ENCODE measurements at places on chromosomes 4 and X.

DNA sequence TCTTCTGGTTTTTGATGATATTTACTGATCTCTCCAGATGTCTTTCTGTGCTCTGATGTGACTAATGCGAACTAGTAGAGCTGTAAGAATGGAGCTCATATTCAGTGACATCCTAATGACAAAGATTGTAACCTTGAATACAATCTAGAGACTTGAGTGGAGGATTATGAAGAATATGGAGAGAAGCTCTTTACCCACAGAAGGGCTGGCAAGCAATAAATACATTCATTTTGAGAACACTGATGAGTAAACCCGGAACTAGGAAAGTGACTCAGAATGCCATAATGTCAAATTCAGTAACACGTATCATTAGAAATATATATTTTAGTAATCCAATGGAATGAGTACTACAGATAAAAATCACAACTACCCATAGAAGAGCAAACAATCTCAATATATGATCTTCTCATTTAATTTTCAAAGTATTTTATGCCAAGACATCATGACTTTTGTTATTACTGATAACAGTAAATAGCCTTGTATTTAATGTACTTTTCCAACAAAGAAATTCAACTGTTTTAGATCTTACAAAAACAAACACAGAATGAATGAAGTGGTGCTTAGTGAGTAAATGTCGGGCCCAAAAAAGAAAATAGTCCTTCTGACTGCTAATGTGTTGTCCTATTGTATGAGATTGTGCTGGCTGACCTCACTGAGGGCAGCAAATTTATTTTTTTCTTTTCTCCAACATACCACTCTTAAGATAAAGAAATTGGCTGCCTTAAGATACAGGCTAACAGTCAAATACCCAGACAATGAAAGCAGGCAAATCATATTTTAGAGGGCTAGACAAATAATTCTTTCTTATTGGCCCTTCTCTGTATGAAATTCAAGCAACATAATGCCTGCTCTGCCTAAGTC, 49.2 kb upstream of the HDAC8 start:
- DNase-seq: no peak

DNA sequence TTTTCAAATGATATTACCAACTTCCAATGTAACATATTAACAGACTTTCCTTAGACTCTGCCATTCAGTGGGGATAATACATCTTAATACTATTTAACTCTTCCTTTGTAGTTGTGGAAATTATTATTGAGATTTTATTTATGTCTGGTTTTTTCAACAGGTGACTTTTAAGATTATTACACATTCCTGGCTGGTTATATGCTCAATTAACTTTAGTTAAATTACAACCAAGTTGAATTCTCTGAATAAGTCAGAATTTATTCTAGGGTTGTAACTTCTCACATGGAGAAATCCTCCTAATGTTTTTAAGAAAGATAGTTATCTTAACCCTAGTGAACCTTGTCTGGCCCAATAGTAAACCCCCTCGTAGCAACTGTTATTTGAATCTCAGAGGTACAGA, 107.3 kb downstream of the SLC10A6 start:
- DNase-seq: no peak

- no peak for DNase-seq
Measured at GRCh38 chrX:149830192-149830873, 48.6 kb downstream of the MAGEA9 start.

DNA sequence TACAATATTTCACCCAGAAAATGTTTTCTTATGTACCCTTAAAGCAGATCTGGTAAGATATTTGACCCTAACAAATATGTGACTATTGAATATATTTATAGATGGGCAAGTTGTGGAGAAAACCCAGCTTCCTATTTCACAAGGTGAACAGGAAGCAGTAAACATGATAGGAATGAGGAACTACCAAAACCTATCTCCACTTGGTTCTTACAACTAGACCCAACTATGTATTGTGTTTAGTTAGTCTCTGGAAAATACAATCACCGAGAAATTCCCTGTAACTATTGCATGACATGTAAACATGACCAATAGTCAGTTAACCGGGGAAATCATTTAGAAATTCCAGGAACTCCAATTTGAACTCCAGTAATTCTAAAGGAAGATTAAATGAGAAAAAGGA, 8.4 kb upstream of the RXFP1 start:
- no peak for DNase-seq

DNA sequence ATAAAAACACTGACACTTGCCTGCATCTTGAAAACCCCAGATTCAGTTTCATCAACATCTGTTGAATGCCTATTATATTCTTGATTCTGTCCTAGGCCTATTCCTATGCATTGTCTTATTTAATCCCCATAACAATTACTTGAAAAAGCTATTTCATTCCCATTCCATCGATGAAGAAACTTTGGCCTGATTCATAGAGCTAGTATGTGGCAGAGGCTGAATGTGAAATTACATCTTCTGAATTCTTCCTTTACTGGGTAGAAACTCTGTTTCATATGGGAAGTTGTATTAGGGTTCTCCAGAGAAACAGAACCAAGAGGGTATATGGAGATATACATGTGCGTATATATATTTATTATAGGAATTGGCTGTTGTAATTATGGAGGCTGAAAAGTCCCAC, 35.0 kb upstream of the SLC4A4 start:
- DNase-seq: no peak

DNA sequence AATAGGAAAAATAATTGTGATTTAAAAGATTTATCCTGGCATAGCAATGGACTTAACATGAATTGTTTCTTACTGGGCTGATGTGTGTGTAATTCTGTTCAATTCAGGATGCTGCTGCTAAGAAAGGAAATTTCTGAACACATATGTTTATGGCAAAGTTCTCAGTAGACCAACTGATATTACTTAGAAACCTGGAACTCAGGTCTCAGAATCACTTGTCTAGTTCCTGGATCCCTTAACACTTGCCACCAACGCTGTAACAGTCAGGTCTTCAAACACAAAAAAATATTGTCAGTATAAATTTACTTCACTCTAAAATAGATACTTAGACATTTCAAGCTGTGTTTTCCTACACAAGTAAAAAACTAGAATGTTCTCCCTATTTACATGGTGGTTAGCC, 5.5 kb downstream of the CASP3 start:
- no peak for DNase-seq

GRCh38 chr4:113232194-113232593, 182.7 kb downstream of the ANK2 start:
- no peak for DNase-seq

GRCh38 chr4:140122891-140123290, 31.1 kb downstream of the MAML3 start:
- no peak for DNase-seq

DNA sequence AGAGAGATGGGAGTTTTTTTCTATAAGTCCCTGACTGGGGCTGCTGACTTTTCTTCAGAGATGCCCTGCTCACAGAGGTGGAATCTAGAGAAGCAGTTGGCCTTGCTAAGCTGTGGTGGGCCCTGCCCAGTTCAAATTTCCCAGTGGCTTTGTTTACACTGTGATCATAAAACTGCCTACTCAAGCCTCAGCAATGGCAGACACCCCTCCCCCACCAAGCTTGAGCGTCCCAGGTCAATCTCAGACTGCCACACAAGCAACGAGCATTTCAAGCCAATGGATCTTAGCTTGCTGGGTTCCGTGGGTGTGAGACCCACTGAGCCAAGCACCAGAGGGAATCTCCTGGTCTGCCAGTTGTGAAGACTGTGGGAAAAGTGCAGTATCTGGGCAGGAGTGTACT, 199.8 kb upstream of the WDFY3 start:
- DNase-seq: no peak

DNA sequence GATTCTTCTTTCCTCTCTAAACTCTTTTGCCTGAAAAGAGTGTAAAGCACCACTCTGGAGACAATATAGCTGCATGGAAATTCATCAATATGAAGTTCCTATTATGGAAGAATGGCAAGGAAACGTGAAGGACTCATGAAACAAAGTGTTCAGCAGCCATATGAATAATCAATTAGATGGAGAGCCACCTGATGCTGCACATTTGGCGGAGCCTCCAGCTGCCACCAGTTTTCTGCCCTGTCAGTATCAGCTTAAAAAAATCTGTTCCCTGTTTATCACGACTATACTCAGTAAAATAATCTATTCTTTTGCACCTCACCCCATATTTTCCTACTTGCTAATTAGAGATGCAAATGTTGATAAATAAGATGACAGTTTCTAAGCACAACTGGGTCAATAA, 276.0 kb downstream of the UNC5C start:
- no peak for DNase-seq

GRCh38 chr4:109332926-109333464, 30.5 kb upstream of the COL25A1 start:
- peak; percentile 22 for DNase-seq

DNA sequence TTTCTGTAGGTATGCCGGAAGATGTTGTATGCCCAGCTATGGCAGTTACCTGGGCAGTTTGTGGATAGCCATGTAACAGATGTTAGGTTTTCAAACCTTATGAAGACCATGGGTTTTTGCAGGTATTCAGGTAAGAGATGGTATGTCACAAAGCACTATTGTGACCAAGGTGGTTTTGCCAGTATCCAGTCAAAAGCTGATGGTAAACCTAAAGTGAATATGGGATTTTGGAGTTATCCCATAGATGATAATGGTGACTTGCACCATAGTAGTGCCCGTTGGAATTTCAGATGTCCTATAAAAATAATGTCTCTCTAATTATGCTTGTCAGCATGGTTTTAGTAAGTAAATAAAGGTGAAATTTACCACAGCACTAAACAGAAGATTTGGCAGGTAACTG, at the start of gene ATXN3L:
Gene ATXN3L, minus strand, starts transcription at position 101 of the 400 bp plus-strand sequence. CDS start 119 bp downstream, outside the sequence.
- DNase-seq: no peak

DNA sequence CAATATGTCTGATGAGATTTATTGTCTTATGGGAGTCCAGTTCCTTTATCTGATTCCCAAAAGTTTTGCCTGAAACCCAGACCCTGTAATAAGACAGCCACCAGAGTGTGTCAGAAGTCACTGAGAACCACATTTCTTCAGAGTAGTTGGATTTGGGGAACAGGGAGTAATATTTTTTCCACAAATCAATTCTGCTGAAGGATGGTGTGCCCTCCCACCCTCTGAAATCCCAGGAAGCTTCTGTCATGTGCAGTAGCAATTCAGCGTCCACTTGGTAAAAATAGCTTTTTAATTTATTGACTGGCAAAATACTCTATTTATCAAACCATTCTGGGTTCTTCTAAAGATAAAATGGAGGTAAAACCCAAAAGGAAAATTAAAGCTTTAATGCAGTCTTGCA, 229.4 kb downstream of the FBXW7 start:
- DNase-seq: no peak

- no peak for DNase-seq
Measured at GRCh38 chr4:1574601-1575417, 109.3 kb downstream of the FAM53A start.

DNA sequence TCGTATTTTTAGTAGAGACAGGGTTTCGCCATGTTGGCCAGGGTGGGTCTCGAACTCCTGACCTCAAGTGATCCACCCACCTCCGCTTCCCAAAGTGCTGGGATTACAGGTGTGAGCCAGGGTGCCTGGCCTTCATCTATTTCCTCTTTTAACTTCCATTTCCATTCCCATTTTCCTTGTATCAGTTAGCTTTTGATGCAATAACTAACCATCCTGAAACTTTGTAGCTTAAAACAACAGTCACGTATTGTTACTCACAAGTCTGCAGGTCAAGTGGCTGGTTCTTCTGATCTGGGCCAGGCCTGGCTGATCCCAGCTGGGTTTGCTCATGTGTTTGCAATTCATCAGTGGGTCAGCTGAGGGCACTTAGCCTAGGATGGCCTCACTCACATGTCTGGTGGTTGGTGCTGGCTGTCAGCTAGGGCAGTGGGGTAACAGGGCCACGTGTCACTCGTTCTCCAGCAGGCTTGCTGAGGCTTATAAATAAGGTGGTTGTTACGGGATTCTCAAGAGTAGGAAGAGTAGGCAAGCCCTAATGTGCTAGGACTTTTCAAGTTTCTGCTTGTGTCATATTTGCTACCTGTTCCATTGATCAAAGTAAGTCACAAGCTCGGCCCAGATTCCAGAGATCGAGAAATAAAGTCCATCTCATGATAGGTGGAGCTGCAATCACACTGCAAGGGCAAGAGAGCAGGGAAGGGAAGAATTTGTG, 88.2 kb downstream of the SOWAHB start:
- DNase-seq: no peak

DNA sequence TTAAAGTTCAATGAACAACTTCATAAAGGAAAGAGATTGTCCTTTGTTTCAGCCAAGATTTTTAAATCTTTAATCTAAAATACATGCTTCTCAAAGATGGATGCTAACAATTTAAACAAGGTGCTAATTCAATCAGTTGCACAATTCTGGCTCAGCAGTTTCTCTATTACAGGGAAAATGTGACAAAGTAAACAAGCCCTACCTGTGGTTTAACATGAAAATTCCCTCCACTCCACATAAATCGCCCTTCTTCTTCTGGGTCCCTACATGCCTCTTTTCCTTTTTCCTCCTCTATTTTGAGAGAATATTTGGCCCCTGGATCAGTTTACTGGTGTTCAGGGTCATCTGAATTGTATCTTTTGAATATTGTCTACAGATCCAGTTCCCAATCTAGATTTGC, 80.6 kb downstream of the FRYL start:
- DNase-seq: no peak

DNA sequence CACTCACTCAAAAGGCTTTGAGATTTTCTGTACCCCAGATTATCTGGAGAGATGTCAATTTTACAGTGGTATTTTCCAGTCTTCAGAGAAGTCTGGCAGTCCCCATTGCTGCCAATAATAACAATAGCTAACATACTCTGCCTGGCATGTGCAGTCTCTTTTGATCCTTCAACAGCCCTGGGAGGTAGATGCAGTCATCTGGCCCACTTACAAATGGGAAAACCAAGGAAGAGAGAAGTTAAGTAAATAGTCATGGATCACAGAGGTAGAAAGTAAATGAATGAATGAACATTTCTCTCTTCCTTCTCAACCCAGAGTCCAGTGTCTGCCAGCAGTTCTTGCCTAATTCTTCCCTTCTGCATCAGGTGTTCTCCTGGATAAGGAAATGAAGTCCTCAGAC, 113.0 kb upstream of the EDNRA start:
- DNase-seq: no peak

DNA sequence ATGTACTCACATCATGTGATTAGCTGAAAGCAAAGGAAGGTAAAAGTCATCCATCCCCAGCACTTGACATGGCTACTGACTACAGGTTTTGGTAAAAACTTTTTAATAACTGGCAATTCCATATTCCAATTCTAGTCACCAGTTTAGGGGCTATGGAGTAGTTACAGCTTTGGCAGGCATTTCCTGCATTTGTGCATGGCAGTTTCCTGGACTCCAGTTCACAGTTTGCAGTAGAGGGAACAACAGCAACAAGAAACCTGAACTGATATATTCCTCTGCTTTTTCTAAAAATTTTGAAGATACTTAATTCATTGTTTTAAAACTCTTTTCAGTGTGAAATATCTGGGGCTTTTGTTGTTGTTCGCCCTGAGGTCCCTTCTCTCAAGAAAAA, 184.3 kb downstream of the PPP3CA start:
- no peak for DNase-seq

DNA sequence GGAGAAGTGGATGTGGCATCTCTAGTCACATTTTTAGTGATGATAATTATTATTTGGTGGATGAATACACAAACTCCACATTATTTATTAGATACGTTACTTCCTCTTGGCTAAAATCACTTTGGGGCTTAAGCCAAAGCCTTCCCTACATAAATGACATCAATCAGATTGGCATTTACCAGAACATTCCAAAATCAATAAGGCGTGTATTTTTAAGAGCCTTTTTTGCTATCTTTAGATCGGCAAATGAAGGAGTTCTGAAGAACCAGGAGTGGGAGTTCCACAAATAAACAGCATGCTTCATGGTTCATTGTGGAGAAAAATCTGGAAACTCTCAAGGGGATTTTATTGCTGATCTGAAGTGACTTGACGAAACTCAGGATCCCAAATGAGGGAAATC, 89.7 kb downstream of the AMELX start:
- DNase-seq: no peak

Measured in stimulated activated CD4-positive, alpha-beta T cell treated with anti-CD3 and anti-CD28 coated beads, Interleukin-1b, Interleukin-23, amount 100 ng/mL, for 48 hours (primary cell).